Stimulated activated CD8-positive, alpha-beta memory T cell treated with anti-CD3 and anti-CD28 coated beads, Interleukin-4, amount 100 ng/mL, for 1 hour (primary cell): ENCODE measurements at places on chromosomes 3 and 15.

- no peak for DNase-seq
These were observed 10.6 kb downstream of the ATP8B4 start for GRCh38 chr15:50108461-50108860.

GRCh38 chr3:159919873-159920272 is 68.8 kb upstream of the IL12A start:
- no peak for DNase-seq

DNA sequence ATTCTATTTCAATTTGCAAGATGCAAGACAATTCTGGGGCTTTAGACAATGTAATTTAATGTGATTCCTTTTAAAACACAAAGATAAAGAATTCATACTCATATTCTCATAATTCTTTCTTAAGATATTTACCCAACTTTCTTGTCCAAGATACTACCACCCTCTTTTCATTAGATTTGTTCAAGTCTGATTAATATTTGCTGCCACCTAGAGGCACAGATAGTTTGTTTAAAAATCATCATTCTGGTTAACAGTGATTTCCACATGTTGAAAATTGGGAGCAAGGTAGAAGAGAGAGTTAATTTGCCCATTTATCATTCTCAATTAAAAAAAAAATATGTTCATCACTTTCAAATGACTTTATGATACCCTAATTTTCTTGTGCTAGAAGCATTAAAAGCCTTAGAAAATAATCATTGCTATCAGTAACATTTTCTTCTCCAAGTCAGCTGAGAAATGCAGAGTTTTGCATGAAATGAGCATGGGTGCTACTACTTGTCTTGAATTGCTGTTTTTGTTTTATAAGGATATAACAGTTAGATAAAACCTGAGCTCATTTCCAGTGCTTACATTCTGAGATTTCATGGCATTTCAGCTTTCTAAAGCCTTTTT is 11.6 kb downstream of the TAMM41 start:
- no peak for DNase-seq

DNA sequence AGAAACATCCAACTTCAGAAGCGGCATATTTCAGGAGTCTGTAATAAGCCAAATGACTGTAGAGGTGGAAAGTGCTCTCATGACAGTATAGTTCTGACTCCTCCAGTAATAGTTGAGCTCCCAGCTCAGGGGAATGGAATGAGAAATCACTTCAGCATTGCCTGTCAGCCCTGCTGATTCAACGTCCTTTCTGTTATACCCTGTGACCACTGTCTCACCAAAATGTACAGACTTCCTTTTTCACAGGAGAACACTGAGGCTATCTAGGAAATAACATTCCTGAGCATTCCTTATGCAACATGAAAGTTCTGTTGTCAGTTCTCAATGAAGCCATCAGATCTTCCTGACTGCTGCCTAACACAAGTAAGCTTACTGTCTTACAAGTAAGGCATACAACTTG is 284.5 kb upstream of the MME start:
- DNase-seq: no peak

- no peak for DNase-seq
These were observed 21.6 kb downstream of the MAGI1 start for GRCh38 chr3:66017084-66017483.

DNA sequence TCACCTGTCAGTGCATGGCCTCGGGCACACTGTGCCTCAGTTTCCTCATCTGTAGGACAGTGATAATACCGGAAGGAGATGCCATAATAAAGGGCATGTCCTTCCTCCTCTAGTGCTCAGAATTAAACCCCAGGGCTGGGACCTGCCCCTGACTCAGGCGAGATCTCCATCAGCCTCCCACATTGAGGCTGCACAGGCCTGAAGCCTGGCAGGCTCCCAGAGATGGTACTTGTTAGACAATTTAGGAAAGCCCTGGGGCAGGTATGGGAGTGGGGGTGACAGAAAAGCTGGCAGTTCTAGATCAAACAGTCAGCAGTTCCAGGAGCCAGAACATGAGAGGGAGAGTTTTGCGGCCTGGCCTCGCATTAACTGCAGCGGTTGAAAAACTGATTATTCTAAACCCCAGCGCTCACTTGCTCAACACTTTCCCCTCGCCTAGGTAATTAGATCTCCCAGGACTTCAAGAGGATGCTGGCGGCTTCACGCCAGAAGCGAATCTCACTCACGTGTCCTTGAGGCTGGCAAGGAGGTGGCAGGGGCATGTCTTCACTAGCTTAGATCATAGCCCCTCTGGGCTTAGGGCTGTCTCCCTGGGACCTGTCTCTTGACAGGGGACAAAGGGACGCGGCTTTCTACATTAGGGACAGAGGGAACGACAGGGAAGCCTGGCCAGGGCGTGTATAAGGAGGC is 73.1 kb downstream of the ATP2B2 start:
- no peak for DNase-seq

GRCh38 chr3:80232760-80233159 is 465.0 kb upstream of the ROBO1 start:
- DNase-seq: no peak

DNA sequence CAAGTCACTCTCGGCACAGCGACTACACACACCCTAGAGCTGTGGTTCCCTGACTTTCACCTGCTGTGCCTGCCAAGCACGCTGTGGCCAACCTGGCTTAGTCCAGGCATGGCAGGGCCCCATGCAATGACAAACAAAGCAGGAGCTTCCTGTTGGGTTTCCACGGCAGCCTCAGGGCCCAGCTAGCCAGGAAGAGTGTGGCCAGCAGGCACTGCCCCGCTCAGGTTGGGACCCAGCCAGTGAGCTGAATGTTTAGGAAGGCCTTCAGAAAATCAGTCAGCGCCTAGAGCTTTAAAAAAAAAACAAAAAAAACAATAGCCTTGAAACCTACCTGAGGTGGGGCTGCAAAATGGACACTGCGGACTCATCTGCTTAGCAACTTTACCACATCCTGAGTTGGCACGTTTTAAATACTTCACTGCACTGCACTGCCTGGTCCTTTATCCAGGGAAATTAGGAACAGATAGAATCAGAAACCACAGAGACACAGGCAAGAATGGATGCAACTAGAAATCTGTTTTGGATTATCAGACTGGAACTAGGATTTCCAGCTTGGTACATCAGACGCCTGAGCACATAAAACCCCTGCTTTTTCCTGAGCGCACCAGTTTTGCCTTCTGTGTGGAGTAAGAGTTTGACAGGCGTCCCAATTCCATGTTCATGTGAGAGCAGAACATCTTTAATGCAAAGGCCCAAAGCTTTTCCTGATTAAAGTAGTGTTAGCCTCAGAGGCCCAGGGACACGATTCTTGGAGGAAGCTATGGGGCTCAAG is 36.2 kb upstream of the LDHAL6B start:
- no peak for DNase-seq

DNA sequence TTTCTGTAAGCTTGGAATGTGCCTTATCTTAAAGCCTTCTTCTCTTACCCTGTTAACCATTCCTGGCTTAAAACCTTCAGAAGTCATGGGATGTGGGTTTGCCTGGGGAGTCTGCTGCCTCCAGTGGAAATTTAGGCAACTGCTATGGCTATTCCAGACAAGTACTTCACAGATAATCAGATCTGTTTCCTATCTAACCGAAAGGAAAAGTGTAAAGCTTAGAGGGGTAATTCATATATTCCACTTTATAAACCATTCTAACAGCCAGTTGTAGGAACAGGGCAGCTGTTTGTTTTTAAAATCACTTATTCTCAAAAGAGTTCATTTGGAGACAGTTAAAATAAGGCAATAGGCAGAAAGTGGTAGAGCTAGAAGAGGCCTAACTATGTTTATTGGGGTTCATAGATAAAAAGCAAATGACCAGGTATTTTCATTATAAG is 219.9 kb downstream of the TCF12 start:
- DNase-seq: no peak

- DNase-seq: no peak
These were observed 70.4 kb upstream of the PCSK6 start for GRCh38 chr15:101559952-101560351.

DNA sequence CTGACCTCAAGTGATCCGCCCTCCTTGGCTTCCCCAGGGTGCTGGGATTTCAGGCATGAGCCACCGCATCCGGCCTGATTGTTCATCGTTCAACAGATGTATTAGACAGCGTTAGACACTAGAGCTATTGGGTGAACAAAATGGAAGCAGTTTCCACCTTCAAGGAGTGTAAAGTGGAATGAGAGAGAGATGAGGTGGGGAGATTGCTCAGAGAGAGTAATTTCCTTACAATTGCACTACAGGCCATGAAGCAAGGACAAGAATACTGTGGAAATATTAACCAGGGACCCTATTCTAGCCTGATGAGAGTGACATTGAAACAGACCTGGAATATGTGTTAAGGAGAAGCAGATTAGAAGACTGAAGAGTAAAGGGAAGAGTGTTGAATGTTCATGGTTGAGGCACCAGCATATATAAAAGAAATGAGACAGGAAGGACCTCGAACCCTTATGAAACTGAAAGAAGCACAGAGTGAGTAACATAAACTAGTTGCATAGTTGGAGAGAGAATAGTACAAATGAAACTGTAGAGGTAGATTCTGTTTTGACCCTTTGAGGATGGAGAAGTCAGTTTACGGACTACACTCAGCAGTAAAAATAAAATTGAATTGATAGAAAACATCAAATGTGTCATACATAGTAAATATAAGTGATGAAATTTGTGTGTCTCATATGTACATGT is 7.2 kb downstream of the RTF1 start:
- no peak for DNase-seq

DNA sequence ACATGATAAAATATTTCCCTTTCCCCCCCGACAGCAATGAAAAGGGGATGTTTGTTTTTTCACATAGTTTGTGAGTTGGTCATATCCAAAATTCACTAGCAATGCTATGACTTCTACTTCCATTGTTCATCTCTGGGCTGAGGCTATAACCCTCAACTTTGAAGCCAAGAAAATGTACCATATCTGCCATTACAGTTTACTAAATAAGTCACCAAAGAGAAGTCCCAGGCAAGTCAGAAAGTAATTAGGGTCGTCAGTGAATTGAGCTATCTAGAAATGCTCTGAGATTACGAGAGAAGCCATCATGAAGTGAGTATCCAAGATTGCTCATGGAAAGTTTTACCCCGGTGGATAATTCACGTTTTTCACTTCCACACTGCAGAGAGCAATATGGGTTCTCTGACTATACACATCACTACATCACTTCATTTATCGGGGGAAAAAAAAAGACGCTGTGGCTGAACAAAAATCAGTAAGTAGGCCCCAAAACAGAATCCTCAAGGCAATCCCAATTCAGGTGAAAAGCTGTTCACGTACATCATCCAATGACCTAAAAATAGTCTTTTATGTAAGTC is 1.4 kb downstream of the PEAK1 start:
- no peak for DNase-seq

DNA sequence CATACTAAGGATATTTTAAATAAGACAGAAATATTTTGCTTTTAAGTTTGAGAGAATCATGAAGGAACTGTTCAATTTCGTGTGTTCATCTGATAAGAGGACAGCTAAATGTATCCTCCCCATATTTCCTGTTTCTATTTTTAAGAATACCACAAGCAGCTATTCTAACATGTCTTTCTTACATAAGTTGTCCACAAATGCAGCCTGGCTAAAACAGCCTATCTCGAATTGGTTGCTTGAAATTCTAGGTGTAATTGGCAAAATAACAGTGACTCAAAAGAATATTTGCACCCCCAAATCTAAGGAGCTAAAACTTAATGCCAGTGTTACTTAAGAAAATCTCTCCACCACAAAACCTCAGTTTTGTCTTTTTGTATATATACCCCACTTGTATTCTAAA is 35.0 kb downstream of the BTLA start:
- DNase-seq: no peak

DNA sequence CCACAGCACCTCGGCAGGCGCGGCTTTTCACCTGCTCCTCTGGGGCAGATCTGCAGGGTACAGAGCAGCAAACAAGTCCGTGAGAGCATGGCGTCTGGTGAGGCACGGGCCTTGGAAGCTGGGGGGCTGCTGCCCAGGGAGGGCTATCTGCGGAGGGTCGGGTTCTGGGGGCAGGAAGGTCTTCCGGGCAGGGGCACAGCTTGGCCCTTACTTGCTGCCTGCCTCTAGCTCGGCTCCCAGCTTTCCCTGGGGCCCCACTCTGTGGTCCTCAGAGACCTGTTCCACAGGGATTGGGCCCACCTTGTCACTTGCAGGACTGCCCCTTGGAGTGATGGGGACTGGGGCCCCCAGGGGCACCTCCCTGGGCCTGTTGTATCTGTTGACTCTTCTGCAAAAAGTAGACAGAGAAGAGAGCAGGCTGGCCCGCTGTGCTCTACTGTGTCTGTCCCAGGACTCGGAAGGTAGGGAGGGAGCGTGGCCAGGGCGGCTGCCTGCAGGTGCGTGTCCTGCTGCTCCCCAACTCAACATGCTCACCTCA is 84.1 kb downstream of the TBC1D2B start:
- no peak for DNase-seq

- DNase-seq: no peak
These were observed 94.3 kb upstream of the SGO1 start for GRCh38 chr3:20280257-20280656.

DNA sequence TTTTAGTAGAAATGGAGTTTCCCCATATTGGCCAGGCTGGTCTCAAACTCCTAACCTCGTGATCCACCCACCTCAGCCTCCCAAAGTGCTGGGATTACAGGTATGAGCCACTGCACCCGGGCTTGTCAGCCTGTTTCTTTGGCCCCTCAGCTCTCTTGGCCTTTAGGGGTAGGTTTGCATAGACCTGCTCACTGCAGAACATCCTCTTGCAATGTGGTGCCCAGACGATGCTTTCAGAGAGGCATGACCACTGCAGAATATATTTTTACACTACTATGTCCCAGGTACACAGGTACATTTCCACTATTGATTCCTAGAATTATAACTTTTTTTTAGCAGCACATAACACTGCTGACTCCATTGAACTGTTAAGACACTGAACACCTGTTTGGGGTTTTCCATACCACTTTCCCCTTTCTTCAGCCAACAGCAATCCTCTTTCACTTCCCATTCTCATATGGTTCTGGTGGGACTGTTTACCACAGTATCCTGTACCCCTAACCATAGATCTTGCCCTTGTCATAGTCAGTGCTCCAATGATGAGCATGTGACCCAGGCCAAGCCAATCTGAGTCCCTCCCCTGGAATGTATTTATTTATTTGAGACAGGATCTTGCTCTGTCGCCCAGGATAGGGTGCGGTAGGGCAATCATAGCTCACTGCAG is 21.1 kb downstream of the CCDC32 start:
- no peak for DNase-seq

- DNase-seq: no peak
These were observed 48.5 kb upstream of the SLC12A8 start for GRCh38 chr3:125261031-125261430.

GRCh38 chr3:45865563-45865962 is 20.8 kb upstream of the CCR9 start:
- DNase-seq: no peak

- DNase-seq: no peak
These were observed 20.0 kb upstream of the PIAS1 start for GRCh38 chr15:68034081-68034480.

- no peak for DNase-seq
These were observed 32.9 kb downstream of the CHP1 start for GRCh38 chr15:41263891-41264351.

- no peak for DNase-seq
These were observed 88.6 kb downstream of the TRIM42 start for GRCh38 chr3:140766465-140766864.
